Temporal lobe (tissue), 4 donors: ENCODE measurements at places on chromosomes 1 and 21. TPM values are rescaled to one million over a fixed set of nuclear protein-coding genes. Genes with fewer than 3 reads are reported as not detected.

GBP7 gene
- not detected for total RNA-seq

RIMS3 gene
- total RNA-seq = 20.4 TPM

VSIG8 gene
- not detected for total RNA-seq

RGS5 gene
- total RNA-seq = 14.5 TPM

NPPB gene
- total RNA-seq = not detected

AMY2B gene
- total RNA-seq = 60.5 TPM

TSTD1 gene
- 26.1 TPM for total RNA-seq

GFI1 gene
- total RNA-seq = 0.25 TPM
